Lower lobe of right lung (tissue), 2 donors: ENCODE measurements at places on chromosomes 5 and 9.

GRCh38 chr5:1746371-1747078, 53.1 kb downstream of the MRPL36 start:
- DNase-seq, result peak; percentile 43

- no peak for DNase-seq
Measured at GRCh38 chr5:135203593-135204036, 169.6 kb upstream of the PITX1 start.

DNA sequence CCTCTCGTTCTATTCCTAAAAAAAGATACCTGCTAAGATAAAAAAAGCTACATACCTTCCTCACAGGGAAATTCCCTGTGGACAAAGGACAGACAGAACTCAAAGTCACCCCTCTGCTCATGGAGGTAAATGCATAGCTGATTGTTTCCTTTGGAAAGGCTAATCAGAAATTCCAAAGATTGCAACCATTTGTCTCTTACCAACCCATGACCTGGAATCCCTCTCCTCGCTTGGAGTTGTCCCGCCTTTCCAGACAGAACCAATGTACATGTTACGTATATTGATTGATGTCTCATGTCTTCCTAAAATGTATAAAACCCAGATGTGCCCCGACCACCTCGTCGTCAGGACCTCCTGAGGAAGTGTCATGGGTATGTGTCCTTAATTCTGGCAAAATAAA, 49.2 kb upstream of the LIFR start:
- no peak for DNase-seq

DNA sequence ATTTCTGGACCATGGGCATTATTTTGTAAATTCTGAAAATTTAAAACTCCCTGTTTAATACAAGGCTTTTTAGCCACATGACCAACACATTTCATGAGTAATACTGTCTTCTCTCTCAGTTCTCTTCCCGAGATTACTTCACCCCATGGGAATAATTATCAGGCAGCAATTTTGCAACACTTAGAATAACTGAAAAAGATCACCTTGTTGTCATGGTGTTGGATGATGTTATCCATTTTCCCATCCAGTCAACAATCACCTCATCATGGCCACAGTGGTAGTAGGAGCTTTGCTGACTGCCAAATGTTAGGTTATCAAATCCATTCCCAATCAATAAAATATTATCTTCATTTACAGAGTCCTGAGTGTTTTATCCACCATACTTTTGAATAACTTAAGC, 354.9 kb upstream of the ISL1 start:
- DNase-seq, result no peak

DNA sequence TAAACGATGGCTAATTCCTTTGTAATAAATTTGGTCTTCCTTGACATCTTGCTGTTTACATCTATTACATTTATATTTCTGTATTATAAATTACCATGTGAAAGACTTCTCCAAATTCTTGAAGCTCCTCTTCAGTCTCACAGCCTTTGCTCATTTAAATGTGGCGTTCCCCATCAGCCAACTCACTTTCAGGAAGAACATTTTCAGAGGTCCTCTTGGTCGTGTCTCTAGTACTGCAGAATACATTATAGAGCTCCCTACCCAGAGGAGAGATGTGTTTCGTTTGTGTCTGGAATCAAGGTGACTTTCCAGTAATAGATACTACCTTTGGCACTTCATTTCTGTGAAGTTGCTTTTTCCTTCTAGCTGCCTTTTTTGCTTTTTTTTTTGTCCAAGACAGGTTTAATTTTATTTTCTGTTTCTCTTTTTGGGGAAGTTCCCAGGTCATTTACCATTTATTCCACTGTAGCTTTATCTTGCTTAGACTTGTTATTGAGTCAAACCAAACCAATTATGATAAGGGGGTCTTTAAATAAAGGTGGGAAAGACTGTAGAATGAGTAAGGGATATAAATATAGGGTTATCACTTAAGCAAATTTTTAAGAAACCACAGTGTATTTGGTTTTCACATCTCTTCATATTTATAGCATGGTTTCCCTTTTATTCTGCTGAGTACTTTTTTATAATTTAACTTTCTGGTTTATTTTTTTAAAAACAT, 12.8 kb downstream of the UBE2B start:
- no peak for DNase-seq

DNA sequence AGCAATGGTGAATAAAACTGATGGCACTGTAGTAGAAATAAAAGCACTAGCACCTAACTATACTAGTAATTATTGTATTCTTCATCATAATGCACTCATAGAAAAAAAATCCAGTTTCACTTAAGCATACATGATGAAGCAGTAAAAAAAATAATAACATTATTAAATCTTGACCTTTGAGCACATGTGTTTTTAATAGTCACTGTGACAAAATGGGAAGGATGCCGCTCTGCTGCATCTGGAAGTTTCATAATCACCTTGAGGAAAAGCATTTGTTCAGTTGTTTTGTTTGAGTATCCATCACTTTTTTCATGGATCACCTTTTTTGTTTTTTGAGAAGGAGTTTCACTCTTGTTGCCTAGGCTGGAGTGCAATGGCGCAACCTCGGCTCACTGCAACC, 13.2 kb downstream of the OR2K2 start:
- no peak for DNase-seq

GRCh38 chr9:97322105-97322504, 14.6 kb downstream of the CCDC180 start:
- no peak for DNase-seq

- DNase-seq, result no peak
Measured at GRCh38 chr9:20396509-20396908, 225.8 kb downstream of the MLLT3 start.
